Stimulated activated CD4-positive, alpha-beta T cell treated with anti-CD3 and anti-CD28 coated beads, Interleukin-2, amount 100 ng/mL, for 48 hours (primary cell): ENCODE measurements at places on chromosomes 1 and 21.

DNA sequence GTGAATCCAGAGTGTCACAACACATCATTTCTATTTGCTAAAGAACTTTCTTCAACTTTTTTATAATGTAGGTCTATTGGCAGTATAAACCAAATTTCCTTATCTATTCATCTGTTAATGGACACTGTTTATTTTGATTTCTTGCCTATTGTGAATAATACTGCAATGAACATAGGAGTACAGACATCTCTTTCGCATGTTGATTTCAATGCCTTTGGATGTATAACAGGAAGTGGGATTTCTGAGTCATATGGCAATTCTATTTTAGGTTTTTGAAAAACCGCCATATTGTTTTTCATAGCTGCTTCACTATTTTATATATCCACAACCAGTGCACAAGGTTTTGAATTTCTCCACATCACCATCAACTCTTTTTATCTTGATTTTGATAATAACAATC, 198.7 kb downstream of the KCNT2 start:
- DNase-seq = no peak

GRCh38 chr1:182674346-182675246, 9.8 kb downstream of the RGS8 start:
- no peak for DNase-seq

DNA sequence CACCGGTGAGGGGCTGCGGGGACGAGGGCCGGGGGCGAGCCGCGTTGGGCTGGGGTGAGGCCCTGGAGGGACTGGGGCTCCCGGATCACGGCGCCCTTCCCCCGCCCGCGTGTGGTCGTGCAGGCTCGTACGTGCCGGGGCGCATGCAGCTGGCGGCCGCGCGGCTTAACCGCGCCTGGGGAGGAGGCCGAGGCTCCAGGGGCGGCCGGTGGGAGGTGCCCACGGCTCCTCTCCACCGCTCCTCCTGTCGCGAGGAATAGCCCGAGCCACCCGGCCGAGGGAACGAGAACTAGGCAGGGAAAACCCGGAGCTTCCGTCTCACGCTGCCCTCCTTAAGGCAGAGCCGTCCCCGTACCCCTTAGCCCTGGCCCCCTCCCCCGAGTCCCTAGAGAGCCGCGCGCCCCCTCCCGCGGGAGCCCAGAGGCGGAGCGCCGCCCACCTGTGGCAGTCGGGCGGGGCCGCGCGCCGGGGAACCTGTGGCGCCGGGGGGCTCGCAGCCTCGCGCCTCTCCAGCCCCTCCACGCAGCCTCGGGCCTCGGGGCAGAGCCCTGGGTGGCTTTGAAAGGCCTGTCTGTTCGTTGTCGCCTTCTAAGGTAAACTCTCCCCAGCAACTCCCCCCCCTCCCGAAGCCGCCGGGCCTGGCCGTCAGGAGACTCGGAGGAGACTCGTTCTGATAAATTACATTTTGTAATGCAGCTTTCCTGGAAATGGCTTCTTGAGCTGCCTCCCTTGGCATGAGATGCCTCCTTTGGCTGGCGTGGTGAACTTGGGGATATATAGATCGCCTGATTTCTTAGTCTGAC, 746 bp downstream of the AK4 start:
- peak; percentile 64 for DNase-seq

DNA sequence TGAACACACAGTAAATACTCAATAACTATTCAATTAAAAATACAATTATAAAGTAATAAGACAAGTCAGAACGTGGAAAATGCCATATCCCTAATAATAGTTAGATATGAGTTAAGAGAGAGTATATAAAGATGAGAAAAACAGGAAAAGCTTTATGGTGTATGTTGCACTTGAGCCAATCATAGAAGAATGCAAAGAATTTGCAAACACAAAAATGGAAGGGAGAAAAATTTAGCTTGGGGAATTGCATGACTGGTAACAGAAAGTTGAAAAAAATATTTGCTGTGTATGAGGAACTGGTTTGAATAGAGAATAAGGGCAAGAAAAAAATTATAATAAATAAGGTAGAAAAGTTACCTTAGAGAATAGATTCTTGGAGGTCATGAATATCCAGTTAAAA, 739.6 kb upstream of the CXADR start:
- no peak for DNase-seq
